Small intestine (tissue), 16 donors: ENCODE measurements at places on chromosomes 5 and 9.

DNA sequence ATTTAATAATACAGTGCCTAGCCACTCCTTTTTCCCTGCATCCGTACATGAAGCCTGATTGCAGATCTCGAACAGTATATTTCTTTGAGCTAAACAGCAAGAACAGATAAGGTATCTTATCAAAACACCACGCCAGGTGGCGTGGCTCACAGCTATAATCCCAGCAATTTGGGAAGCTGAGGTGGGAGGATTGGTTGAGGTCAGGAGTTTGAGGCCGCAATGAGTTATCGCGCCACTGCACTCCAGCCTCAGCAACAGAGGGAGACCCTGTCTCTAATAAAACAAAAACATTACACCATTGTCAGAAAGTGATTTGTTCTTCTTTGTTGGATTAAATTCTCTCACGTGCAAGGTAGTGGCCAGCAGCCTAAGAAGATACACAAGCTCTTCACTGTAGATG, 291.2 kb upstream of the DMRT1 start:
- peak; percentile 41 for DNase-seq
- no peaks in the 10 kb centered on the region for H3K27me3 ChIP-seq
- peaks cover 2% of the 10 kb centered on the region for H3K4me1 ChIP-seq
- H3K4me3 ChIP-seq = no peak overlapping the region
- H3K36me3 ChIP-seq = peaks cover 12% of the 10 kb centered on the region

DNA sequence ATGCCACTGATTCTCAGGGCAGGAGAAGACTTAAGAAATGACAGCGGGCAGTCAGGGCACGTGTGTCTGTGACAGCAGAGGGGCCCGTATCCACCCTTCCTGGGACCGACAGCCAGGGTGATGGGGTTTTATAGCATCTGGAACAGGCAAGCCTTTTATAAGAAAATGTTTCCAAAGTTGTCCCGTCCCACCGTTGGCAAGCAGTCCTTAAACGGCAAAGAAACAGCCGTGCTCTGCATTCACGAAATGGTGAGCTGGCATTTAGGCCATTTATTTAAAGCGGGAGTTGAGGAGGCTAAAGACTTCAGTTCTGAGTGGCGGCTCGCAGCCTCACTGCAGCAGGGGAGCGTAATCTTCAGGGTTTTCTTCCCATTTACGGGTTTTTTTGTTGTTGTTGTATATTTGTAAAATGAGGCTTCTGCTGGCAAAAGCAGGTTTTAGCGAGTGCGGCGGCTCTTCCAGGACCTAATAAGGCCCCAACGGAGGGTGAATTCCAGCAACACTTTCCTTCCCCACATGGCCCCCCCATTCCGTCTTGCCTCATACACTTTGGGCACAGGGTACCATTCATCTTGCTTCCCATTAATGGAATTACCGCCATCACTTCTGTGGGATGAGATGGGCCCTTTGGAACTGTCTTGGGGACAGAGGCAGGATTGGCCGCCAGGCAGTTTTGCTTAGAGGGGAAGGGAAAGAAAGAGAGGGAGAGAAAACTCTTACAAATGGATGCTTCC, 15.8 kb downstream of the NEK6 start:
- peaks cover 12% of the 10 kb centered on the region for H3K4me1 ChIP-seq
- peaks cover 74% of the 10 kb centered on the region for H3K36me3 ChIP-seq
- peak overlapping the region; percentile 14 for H3K27ac ChIP-seq
- H3K27me3 ChIP-seq = no peaks in the 10 kb centered on the region
- DNase-seq = no peak

GRCh38 chr5:171574376-171574775, 154.9 kb downstream of the FGF18 start:
- no peak for DNase-seq

DNA sequence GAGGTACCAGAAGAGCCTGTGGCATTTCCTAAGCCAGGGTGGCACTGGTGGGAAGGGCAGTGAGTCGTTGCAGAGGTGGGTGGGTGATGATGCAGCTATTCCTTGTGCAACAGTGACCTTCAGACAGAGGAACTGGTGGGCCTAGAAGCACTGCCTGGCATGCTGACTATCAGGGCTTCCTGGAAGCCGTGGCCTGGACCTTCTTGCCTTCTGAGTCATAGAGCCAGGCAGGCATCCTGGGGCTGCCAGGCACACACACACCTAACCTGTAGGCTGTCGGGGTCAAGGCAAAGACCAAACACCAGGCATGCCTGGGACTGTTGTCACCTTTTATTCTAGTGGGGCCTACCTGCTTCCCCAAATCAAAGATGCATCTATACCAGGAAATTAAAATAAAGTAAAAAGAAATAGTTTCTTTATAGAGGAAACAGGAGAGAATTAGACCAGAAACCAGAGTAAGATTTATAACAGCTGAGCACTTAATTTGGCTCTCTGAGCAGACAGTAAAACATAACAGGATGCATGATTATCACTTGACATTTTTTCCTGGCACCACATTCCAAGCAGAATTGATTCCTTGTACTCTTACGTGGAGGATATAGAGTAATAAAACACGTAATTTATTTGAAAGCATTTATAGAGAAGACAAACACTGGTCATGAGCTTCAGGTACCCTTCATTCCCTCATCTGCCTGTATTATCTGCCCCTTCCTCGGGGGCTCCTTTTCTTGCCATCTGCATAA, 25.1 kb downstream of the NANS start:
- no peak overlapping the region for H3K4me3 ChIP-seq
- H3K27me3 ChIP-seq = no peaks in the 10 kb centered on the region

- no peak for DNase-seq
- H3K36me3 ChIP-seq = no peaks in the 10 kb centered on the region
- H3K4me3 ChIP-seq = no peak overlapping the region
- H3K4me1 ChIP-seq = no peaks in the 10 kb centered on the region
- no peak overlapping the region for H3K27ac ChIP-seq
These were observed 106.2 kb downstream of the MAST4 start for GRCh38 chr5:66702426-66702825.

DNA sequence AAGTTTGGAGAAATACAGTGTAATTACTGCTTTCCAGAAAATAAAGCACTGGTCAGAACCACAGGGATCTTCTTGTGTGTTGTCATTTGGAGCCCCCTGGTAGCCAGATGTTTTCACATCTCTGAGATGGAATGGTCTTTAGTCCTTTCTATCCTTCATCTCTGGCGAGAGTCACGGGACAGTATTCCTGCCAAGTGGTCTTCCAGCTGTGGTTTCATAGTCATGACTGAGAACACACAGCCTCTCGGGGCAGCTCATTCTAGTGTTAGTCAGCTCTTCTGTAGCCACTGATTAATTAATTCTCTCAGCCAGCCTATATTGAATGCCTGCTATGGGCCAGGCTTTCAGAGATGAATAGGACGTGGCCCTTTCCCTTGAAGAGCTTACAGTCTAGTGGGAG, 34.1 kb downstream of the HMGXB3 start:
- no peaks in the 10 kb centered on the region for H3K27me3 ChIP-seq
- no peak overlapping the region for H3K4me3 ChIP-seq
- peaks cover 45% of the 10 kb centered on the region for H3K36me3 ChIP-seq
- no peak for DNase-seq

GRCh38 chr9:27835286-27835685, 262.0 kb upstream of the C9orf72 start:
- H3K27me3 ChIP-seq = no peaks in the 10 kb centered on the region
- H3K4me3 ChIP-seq = no peak overlapping the region
- no peak overlapping the region for H3K27ac ChIP-seq
- no peak for DNase-seq

- H3K4me1 ChIP-seq = no peaks in the 10 kb centered on the region
- H3K4me3 ChIP-seq = no peak overlapping the region
- no peak for DNase-seq
- H3K27me3 ChIP-seq = no peaks in the 10 kb centered on the region
- no peaks in the 10 kb centered on the region for H3K36me3 ChIP-seq
- H3K27ac ChIP-seq = no peak overlapping the region
These were observed 111.7 kb upstream of the MRPS30 start for GRCh38 chr5:44697025-44697424.

DNA sequence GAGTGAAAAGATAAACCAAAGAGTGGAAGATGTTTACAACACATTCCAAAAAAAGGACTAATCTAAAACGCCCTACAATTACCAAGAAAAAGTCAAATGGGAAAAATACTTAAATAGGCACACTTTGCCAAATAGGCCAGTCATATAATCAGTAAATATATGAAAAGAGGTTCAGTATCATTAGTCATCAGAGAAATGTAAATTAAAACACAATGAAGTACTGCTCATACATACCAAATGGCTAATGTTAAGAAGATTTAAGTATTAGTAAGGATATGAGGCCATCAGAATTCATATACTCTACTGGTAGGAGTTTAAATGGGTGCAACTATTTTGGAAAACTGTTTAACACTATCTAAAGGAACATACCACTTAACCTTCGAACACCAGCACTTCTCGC, 47.6 kb downstream of the ZDHHC21 start:
- no peaks in the 10 kb centered on the region for H3K36me3 ChIP-seq
- no peaks in the 10 kb centered on the region for H3K27me3 ChIP-seq
- no peak overlapping the region for H3K27ac ChIP-seq
- no peak overlapping the region for H3K4me3 ChIP-seq
- no peak for DNase-seq
- H3K4me1 ChIP-seq = no peaks in the 10 kb centered on the region

DNA sequence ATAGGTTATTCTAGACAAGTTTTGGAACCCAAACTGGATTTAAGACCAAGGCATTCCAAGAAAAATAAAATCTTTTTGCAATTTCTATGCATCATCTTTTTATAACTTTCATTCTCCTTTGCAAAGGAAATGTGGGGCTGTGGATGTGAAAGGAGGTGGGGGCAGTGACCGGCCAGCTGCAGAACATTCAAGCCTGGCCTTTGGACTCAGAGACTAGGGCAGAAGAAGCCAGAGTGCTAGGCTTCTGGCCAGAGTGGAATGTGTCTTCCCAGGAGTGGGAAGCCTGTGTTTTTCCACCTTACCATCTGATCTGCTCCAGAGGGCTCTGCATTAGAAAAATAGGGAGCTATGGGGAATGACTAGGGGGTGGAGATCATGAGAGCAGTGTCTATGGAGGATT, 148.5 kb downstream of the C9orf152 start:
- no peak overlapping the region for H3K4me3 ChIP-seq
- H3K36me3 ChIP-seq = no peaks in the 10 kb centered on the region
- no peaks in the 10 kb centered on the region for H3K27me3 ChIP-seq
- peaks cover 3% of the 10 kb centered on the region for H3K4me1 ChIP-seq
- no peak overlapping the region for H3K27ac ChIP-seq

DNA sequence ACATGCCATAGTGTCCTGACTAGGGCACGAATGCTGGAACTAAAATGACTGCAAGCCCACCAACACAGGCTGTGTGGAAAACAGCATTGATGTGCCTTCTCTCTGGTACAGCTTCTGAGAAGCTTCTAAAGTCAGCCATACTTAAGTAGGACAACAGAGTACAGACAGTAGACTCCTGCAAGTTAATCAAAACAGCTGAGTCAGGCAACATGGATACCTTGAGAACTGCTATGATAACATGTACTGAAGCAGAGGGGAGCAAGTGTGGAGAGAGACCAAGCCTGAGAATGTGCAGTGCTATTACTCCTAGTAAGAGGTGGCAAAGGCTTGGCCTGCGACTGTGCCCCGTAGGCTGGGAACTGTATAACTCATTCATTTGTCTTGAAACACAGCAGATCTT, 2.5 kb downstream of the ISCA1 start:
- no peak overlapping the region for H3K4me3 ChIP-seq
- DNase-seq = peak; percentile 32
- H3K4me1 ChIP-seq = peaks cover 6% of the 10 kb centered on the region
- peak overlapping the region; percentile 27 for H3K27ac ChIP-seq
